ENCODE measurements at places on chromosomes 7 and 10.

GRCh38 chr7:7670490-7670889 is 29.9 kb downstream of the UMAD1 start:
- no peak for DNase-seq

- DNase-seq = no peak
These were observed 41.4 kb downstream of the STAM start for GRCh38 chr10:17685233-17685840.

DNA sequence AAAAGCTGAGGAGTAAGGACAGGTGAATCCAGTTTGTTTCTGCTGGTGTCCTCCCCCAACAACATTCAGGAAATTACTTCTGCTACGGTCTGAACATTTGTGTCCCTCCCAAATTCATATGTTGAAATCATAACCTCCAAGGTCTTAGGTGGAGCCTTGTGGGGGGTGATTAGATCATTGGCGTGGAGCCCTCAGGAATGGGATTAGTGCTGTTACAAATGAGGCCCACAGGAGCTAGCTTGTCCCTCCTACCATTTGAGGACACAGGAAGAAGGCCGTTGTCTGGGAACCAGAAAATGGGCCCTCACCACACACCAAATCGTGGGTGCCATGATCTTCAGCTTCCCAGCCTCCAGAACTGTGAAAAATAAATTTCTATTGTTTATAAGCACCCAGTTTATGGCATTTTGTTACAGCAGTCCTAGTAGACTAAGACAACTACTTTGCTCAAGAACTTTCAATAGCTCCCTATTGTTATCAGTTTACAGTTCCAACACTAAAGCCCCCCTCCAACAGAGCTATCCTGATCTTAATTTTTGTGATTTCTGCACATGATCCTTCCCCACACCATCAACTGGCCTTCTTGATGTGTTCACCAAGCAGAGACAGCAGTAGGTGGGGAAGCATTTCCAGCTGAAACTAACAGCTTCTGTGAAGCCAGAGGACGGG is 2.1 kb upstream of the LRMDA start:
- DNase-seq = no peak

DNA sequence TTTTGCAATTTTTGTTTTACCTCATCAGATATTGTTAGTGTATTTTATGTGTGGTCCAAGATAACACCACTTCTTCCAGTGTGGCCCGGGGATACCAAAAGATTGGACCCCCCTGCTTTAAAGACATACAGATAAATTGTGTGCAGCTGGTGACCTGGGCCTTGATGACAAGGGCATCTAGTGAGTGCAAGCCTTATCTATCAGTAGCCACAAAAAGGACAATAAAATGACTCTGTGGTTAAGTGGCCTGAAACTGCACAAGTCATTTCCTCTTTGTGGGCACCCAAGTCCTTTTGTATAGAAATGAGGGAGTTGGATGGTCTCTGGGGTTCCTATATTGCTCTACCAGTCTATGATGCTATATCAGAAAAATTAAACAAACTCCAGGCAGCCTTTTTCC is 98.1 kb downstream of the PARD3 start:
- no peak for DNase-seq

DNA sequence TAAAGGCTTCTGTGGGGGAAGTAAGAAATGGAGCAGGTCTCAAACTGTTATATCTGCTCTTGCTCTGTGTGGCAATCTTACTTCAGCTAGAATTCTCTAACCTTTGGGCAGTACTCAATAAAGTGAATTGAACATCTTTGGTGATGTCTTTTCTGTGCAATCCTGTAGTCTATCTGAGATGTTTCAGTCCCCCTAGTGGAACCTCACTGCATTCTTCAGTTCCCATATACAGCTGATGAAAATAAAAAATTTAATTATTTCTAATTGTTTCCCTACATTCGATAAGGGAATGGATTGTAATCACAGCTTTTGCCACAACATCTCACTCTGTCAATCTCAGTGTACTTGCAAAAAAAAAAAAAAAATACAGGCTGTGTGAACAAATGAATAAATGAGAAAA is 522.6 kb downstream of the DNAJB9 start:
- DNase-seq = no peak

- peak; percentile 87 for DNase-seq
These were observed at the start of gene TMEM254 for GRCh38 chr10:80078448-80079311. TMEM254 (plus strand) TSS chr10:80078665; CDS start chr10:80078700, 35 bp downstream.

Measured in stimulated activated CD8-positive, alpha-beta memory T cell treated with anti-CD3 and anti-CD28 coated beads, Interleukin-2, amount 100 ng/mL, for 48 hours (primary cell).